ENCODE measurements at places on chromosomes 3 and 15.
A peak's percentile ranks its signal among the peaks of the same experiment; 100 is the strongest.

DNA sequence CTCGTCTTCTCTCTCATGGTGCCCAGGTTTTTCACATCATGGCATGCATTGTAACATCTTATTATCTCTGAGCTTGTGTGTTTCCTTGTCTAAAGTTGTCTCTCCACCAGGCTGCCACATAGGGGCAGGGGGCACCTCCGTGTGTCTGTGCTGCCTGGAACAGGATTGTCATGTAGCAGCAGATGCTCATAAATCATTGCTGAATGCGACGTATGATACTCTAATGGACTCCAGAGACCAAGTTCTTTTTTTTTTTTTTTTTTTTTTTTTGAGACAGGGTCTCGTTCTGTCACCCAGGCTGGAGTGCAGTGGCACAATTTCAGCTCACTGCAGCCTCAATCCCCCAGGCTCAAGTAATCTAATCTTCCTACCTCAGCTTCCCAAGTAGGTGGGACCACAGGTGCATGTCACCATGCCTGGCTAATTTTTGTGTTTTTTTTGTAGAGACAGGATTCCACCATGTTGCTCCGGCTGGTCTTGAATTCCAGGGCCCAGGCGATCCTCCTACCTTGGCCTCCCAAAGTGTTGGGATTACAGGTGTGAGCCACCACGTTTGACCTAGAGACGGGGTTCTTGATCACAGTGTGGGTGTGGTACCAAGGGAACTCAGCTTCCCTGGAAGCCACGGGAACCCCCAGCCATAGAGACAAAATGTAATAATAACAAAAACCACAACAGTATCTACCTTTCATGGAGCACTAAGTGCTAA, 4.7 kb upstream of the DNASE1L3 start:
- no peak for DNase-seq

DNA sequence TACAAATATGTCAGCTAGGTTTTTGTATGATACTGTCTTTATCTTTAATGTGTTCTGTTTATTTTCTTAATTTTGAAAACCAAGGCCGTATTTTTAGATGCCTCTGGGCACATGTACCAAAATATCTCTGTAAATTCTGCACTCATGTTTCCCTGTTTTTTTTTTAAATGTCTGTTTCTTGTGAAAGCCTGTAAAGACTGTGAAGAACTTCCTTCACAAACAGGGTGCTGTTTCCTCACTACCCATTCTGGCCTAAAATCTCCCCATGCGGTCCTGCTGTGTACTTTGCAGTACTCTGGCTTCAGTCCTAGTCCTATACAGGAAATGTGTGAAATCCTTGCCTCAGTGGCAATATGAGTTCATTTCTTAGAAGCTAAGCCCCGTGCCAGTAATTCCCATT, 133.4 kb upstream of the ZBTB20 start:
- no peak for DNase-seq

DNA sequence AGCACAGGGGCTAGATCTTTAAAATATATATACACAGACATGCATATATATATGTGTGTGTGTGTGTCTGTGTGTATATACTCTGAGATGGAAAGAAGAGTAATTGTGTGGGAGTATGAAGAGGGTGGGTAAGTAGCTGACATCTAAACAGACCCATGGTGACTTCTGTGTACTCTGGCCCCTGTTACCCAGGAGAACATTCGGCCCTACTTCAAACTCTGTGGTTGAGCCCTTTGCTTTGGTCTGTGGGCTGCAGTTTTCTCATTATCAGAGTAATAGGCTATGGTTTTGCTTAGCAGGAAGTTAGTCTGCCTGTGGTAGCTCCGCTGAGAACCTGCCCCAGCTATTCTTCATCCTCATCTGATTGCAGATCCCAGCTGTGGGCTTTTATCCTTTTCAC, 141.4 kb downstream of the RBPMS2 start:
- DNase-seq = peak; percentile 29

DNA sequence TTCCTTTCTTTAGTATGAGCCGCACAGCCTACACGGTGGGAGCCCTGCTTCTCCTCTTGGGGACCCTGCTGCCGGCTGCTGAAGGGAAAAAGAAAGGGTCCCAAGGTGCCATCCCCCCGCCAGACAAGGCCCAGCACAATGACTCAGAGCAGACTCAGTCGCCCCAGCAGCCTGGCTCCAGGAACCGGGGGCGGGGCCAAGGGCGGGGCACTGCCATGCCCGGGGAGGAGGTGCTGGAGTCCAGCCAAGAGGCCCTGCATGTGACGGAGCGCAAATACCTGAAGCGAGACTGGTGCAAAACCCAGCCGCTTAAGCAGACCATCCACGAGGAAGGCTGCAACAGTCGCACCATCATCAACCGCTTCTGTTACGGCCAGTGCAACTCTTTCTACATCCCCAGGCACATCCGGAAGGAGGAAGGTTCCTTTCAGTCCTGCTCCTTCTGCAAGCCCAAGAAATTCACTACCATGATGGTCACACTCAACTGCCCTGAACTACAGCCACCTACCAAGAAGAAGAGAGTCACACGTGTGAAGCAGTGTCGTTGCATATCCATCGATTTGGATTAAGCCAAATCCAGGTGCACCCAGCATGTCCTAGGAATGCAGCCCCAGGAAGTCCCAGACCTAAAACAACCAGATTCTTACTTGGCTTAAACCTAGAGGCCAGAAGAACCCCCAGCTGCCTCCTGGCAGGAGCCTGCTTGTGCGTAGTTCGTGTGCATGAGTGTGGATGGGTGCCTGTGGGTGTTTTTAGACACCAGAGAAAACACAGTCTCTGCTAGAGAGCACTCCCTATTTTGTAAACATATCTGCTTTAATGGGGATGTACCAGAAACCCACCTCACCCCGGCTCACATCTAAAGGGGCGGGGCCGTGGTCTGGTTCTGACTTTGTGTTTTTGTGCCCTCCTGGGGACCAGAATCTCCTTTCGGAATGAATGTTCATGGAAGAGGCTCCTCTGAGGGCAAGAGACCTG, 13.2 kb downstream of the GREM1 start:
- DNase-seq = no peak

GRCh38 chr3:8579096-8579495, 65.5 kb downstream of the SSUH2 start:
- DNase-seq = no peak

DNA sequence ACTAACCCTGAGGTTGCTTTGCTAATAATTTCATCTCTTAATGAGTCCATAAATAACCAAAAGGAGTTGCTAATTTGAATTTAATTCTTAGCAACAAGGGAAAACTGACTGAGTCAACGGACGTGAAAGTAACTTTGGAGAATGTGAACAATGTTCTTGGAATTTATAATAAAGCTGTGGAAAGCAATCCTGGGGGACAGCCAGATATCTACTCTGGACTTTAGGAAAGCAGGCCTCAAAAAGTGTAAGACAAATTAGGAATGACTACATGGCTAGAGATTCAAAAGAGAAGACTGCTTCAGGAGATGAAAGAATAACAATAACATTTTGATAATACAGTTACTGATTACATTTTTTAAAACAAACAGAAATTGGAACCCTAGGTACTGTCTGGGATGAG, 318.4 kb upstream of the COL8A1 start:
- DNase-seq = no peak

DNA sequence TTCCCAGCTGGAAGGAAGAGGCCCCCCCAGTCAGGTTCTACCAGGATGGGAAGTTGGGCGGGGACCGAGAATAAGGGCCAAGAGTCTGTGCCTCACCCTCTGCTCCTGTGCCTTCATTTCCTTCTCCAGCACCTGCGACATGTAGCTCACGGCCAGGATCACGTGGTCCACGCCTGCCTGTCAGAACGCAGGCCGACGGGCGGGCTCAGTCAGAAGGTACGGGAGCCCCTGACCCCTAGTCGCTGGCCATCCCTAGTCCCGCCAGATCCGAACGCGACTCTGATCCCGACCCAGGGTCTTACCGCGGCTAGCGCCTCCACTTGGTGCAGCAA, 489 bp downstream of the GMPPB start:
- DNase-seq = peak; percentile 67

GRCh38 chr3:159776779-159777178, 211.9 kb upstream of the IL12A start:
- no peak for DNase-seq

GRCh38 chr3:12158387-12159226, at the start of gene TIMP4:
TSS of gene TIMP4 (minus strand) at chr3:12158912. CDS start at chr3:12158840, 72 bp downstream.
- no peak for DNase-seq

DNA sequence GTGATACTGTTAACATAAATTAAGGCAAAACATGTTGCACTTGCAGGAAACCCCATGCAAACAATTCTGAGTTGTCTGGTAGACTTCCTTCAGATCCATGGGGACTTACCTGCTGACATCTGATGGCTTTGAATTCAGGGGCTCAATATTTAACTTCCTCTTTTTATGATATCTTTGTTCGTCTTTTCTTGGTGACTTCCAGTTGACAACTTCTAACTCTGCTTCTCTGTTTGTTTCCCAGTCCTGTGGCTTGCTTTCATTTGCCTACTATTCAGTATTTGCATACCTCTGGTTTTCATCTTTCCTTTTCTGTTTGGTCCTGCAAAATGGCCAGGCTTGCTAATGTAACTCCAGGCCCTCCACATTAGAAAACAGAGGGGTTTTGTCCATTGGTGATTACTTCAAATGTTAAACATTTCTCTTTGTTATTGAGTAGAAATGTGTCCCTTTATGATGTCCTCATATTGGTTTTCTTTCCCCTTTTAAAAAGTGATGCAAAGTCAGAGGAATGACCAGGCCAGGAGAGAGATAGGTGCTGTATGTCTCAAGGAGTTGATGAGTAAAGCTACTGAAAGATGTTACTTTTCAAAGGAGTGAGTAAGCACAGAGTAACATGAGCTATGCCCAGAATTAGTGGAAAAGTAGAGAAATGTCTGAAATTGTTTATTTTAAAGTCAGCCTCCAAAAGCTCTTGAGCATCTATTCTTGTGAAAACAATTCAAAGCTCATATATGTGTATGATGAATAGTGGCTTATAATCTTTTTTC, 335.9 kb downstream of the LPP start:
- no peak for DNase-seq
